ENCODE measurements at places on chromosomes 12 and 14.

- DNase-seq = no peak
These were observed 23.3 kb downstream of the INSM2 start for GRCh38 chr14:35557221-35557747.

- DNase-seq = no peak
These were observed 21.4 kb downstream of the SYNE2 start for GRCh38 chr14:63874223-63874622.

DNA sequence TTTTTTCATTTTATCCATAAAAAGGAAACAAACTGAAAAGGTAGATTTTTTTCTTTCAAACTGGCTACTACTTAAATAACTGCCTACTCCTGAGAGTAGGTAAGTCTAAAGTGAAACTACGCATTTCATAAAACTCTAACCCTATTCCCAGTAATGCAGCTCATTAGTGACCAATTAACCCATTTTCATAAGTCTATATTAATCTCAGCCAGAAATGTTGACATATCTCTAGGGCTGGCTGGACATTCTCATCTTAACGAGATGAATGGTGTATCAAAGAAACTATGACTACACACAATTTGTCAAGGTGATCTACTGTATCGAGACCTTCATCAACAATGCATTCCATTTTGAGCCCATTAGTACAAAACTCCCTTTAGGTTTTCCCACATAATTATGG, 57.2 kb downstream of the EPS8 start:
- no peak for DNase-seq

DNA sequence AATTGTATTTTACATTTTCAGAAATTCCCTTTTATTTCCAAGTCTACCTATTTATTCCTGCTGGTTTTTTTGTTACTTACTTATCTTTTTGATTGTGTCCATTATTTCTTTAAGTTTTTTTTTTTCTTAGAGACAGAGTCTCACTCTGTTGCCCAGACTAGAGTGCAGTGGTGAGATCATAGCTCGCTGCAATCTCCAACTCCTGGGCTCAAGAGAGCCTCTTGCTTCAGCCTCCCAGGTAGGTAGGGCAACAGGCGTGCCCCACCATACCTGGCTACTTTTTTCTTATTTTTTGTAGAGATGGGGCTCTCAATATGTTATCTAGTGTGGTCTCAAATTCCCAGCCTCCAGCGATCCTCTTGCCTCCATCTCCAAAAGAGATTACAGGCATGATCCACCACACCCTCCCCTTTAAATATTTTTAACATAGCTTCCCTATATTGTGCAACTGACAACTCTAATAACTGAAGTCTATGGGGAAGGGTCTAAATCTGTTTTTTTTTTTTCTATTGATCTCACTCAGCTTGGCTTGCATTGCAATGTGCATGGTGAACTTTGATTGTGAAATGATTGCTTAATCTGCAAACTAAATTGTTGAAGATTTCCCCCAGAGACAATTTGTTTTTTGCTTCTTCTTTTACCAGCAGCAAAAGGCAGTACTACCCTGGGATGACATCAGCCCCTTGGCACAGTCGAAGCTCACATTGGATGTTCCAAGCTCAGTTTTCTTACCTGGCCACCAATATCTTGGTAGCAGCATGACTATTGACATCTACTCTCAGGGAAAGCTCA, 25.7 kb upstream of the COCH start:
- no peak for DNase-seq

DNA sequence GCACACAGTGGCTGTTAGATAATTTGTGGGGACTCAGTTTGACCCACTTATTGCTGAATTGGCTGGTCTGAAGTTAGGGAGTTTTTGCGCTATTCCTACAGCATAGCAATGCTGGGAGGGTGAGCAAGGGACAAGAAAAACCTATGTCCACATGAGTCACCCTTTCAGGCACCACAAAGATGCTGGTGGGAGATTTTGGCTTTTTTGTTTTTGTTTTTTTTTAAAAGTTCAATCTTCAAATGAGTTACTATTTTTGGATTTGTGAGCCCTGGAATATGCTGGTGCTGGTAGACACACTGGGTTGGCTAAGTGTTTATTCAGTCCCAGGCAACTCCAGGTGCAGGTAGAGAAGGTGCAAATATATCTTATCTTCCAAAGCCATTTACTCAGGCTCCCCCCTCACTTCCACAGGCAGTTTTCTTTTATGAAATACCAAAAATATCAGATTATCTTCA, 143.4 kb downstream of the BTG1 start:
- DNase-seq = no peak

DNA sequence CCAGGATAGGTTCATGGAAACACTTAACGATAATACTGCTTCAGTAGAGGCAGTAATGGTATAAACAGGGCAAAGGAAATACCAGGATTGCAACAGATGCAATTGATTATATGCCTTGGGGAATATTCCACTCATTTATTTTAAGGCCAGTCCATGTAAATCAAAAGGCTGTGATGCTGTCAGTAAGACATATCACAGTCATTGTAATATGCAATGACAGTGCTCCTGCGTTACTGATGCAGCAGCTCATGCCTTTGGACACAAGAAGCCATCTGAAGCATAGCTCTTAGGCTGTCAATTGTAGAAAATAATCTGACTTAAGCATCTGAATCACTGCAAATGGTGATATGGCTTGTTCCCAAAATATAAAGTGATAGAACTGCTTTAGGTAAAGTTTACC, 674.8 kb downstream of the TMTC2 start:
- DNase-seq = no peak

GRCh38 chr12:49296836-49297694, 2.1 kb downstream of the PRPH start:
- DNase-seq = peak; percentile 52

- no peak for DNase-seq
These were observed 126.0 kb downstream of the BTG1 start for GRCh38 chr12:92019491-92020277.

DNA sequence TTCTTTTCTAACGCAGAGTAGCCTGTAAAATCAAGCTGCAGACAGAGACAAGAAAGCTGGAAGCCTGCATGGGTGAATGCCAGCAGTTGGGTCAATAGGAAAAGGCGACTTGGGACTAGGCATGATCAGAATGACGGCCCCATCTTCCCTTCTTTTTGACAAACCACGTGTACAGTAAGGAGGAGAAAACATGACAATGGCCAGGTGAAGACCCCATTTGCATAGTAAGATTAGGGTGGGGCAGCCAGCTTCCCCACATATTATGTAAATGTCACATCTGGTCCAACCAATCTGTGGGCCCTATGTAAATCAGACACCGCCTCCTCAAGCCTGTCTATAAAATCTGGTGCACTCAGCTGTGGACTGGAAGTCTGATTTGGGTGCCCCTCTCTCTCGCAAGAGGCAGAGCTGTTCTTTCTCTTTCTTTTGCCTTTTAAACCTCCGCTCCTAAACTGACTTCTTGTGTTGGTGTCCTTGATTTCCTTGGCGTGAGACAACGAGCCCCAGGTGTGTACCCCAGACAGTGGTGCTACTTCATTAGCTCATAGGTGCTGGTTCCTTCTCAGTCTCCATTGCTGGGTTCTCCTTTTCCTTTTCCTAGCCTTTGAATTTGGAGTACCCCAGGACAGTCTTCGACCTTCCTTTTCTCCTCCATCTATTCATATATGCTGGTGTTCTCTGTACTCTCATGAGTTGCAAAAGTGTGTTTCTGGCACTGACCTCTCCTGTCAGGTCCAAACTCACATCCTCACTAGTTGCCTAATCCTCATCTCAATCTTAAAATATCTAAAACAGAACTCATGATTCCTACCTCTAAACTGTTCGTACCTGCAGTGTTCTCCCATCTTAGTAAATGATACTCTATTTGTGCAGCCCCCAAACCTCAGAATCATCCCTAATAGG, 9.4 kb upstream of the DHRS7 start:
- no peak for DNase-seq

GRCh38 chr14:20803223-20803622, 579 bp upstream of the RNASE1 start:
- DNase-seq = no peak

GRCh38 chr14:55822906-55823305, 242.9 kb downstream of the KTN1 start:
- DNase-seq = no peak

DNA sequence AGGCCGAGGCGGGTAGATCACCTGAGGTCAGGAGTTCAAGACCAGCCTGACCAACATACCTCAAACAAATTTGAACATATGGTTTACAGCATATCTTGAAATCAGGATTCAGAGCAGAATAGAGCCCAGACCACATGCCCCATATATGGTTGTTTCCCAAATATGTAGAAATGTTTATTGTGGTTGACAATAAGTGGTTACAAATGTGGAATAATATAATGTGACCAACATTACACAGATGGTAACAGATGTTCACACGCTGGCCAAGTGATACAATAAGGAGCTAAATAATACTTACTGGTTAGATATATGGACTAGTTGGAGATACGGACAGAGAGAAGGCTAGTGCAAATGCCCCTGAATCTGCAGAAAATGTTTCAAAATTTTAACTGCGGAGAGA, 85.3 kb downstream of the MAPKAPK5 start:
- no peak for DNase-seq

- DNase-seq = no peak
These were observed 13.3 kb upstream of the ANAPC5 start for GRCh38 chr12:121365416-121366062.

- DNase-seq = no peak
These were observed 59.6 kb upstream of the SCN8A start for GRCh38 chr12:51531284-51531977.

DNA sequence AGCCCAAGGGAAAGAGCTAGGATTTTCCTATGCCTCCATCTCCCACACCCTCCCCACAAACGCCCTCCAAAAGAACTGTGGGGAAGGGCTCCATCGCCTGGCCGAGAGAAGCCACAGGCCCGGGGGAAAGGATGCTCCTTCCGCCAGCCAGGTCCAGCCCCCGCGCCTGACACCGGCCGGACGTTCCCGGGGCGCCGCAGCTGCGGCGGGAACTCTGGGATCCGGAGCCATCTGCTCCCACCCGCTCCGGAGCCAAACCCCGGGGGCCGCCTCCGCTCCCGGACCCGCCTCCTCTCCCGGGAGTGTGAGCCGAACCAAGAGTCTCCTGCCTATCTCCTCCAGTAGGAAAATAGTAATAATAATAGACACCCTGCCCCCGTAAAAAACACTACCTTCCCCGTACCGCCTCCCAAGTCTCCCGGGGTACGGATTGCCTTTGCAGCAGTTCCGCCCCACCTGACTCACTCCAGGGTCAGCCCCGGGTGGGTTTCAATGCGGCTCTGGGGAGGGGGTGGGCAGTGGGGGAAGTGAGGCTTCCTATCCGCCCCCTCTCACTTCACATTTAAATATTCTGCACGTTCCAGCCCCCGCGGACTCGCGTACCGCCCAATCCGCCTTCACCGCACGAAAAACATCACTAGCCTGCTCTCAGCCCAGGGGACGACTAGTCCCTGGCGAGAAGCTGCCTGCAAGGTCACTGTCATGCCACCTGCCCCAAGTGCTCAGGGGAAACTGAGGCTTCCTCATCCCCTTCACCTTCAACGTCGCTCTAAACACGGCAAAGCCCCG, 2.4 kb downstream of the AGAP2 start:
- DNase-seq = no peak

GRCh38 chr12:72037006-72037795, 98.6 kb downstream of the TPH2 start:
- DNase-seq = no peak

DNA sequence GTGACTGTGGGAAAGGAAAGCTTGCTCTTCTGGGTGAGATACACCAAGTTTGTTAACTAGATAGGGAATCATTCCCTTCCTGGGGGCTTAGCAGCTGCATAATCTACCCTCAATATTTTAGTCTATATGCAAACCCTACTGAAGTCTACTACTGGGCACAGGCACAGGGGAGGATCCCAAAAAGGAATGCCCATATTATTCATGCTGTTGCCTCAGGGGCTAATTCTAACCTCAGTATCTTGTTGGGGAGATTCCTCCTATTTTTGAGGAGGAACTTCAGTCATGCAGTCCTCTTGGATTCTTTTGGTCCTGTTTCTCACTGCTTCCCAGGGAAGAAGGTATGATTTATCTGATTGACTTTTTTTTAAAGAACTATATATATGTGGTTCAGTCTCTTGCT, 58.9 kb upstream of the ANKS1B start:
- DNase-seq = no peak

- DNase-seq = no peak
These were observed 43.4 kb upstream of the NR2C1 start for GRCh38 chr12:95116773-95117172.

DNA sequence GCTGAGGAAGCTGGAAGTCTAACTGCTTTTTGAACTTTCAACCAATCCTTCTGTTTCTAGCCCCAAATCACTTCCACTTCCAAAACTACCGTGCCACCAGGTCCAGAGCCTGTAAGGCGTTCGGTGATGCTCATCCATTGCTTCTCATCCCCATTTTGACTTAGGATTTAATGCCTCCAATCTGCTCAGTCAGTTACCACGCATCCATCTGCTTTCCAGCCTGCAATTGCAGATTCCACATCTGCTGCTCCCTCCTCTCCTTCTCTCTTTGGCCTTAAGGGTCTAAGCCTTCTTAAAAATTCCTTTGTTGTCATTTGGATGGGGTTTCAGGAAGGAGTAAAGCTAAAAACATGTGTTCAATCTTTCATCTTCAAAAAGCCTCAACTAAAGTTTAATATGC, 74.7 kb downstream of the TUNAR start:
- no peak for DNase-seq

- no peak for DNase-seq
These were observed 20.7 kb upstream of the NEK9 start for GRCh38 chr14:75147423-75148071.

GRCh38 chr12:116922194-116922897, 11.6 kb downstream of the FBXW8 start:
- no peak for DNase-seq

DNA sequence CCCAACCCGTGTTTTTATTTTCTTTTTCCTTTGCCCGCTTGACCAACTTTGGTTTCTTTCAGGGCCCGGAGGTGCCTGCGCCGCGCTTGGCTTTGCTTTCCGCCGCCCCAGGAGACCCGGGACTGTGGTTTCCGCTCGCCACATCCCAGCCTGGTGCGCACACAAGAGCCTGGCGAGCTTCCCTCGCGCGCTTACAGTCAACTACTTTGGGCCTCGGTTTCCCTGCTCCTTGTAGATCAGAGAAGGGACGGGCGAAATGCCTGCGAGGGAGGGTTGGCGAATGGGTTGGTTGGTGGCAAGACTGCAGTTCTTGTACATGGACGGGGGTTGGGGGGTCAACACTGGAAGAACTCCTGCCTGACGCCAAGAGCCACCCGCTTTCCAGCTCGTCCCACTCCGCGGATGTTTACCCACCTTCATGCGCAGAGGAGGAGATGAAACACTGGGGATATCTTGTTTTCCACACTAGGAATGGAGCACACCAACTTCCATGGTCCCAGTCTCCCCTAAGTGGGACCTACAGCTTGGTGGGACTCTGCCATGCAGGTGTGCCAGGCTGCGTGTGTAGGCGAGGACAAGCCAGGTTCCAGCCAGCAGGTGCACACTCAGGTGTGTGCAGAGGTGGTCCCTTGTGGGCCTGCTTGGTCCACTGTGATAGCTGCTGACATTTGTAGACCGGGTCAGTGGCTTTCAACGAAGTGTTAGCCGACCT, 16.6 kb upstream of the TBX3 start:
- no peak for DNase-seq

- DNase-seq = no peak
These were observed 836 bp downstream of the EVL start for GRCh38 chr14:100065942-100066574.
